ENCODE measurements at places on chromosomes 13 and 19. TPM values are rescaled to one million over a fixed set of nuclear protein-coding genes. Genes with fewer than 3 reads are reported as not detected.
A peak's percentile ranks its signal among the peaks of the same experiment; 100 is the strongest.

The MTIF3 gene
- total RNA-seq = 29.6 TPM

The REEP6 gene
- 6.6 TPM for total RNA-seq

The ZNF85 gene
- 15.3 TPM for total RNA-seq

The FGF9 gene
- 0.27 TPM for total RNA-seq

The GPC6 gene
- 81.8 TPM for total RNA-seq

The CBLC gene
- total RNA-seq = not detected

The STARD13 gene
- total RNA-seq = 28.7 TPM

The ZNF225 gene
- total RNA-seq = 4.7 TPM

The METTL21C gene
- total RNA-seq = not detected

The MKNK2 gene
- 146 TPM for total RNA-seq

DNA sequence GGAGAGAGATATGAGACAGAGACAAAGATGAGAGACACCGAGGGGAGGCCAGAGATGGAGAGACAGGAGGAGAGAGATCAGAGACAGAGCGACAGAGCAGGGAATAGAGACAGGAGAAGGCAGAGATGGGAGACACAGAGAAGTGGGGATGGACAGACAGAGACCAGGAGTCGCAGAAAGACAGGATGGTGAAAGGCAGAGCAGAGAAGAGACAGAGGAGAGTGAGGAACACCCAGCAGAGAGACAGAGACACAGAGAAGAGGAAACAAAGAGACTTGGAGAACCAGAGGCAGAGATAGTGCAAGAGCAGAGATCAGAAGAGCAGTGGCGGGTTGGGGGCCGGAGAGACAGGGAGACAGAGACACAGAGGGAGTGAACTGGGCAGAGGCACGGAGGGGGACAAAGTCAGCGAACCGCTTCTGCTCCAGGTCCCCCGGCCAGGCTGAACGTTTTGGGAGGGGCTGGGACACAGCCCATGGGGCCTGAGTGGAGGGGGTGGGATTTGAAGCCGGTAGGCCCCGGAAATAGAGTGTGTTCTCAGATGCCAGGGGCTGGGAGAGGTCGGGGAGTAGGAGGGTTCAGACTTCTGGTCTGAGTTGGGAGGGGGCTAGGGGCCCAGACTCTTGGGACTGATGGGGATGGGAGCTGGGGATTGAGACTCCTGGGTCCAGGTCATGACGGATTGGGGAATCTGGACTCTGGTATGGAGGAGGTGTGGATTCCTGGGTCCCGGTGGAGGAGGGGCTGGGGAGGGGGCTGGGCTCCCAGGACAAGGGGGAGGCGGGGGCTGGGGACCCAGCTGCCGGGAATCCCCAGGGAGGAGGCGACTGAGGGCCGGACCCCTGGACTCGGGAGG lies 654 bp downstream of the ZNF579 start:
- H3K4me1 ChIP-seq = peaks cover 4% of the 10 kb centered on the region
- H3K27me3 ChIP-seq = no peaks in the 10 kb centered on the region
- no peak for DNase-seq

DNA sequence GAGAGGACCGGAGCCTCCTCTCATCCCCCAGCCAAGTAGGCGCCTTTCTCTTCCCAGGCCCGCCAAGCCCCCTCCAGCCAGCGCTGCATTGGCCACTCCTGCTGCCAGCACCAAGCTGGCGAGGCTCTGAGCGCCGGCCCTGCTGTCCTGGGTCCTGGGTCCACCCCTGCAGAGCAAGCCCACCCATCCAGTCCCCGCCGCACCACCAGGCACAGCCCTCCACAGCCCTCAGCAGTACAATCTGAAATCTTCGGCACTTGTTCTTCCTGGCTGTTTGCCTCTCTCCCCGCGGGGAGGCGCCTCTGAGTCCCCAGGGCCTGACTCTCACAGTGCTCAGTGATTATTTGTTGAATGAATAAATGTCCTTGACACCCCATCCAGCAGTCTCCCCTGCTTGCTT lies 236.4 kb upstream of the SGCG start:
- H3K27me3 ChIP-seq = no peaks in the 10 kb centered on the region
- H3K4me3 ChIP-seq = no peak overlapping the region
- no peak for DNase-seq
- H3K4me1 ChIP-seq = no peaks in the 10 kb centered on the region
- H3K36me3 ChIP-seq = no peaks in the 10 kb centered on the region

- no peaks in the 10 kb centered on the region for H3K4me1 ChIP-seq
- no peak overlapping the region for H3K27ac ChIP-seq
- no peak overlapping the region for H3K4me3 ChIP-seq
- no peaks in the 10 kb centered on the region for H3K36me3 ChIP-seq
- DNase-seq = peak; percentile 24
- H3K27me3 ChIP-seq = no peaks in the 10 kb centered on the region
These were observed 702.0 kb downstream of the PCDH9 start for GRCh38 chr13:66528180-66528579.

DNA sequence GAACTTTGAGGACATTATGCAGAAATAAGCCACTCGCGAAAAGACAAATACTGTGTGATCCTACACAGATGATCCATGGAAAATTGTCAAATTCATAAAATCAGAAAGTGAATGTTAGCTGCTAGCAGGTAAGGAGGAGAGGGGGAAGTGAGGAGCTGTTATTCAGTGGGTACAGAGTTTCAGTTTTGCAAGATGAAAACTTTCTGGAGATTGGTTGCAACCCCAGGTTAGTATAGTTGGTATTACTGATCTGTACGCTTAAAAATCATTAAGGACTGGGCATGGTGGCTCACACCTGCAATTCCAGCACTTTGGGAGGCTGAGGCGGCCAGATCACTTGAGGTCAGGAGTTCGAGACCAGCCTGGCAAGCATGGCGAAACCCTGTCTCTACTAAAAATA lies 17.9 kb downstream of the ZNF101 start:
- no peak for DNase-seq
- H3K4me3 ChIP-seq = no peak overlapping the region
- H3K36me3 ChIP-seq = no peaks in the 10 kb centered on the region
- H3K4me1 ChIP-seq = no peaks in the 10 kb centered on the region
- H3K27ac ChIP-seq = no peak overlapping the region
- H3K27me3 ChIP-seq = no peaks in the 10 kb centered on the region

GRCh38 chr13:82305588-82305987 lies 1576.7 kb downstream of the SLITRK1 start:
- H3K4me1 ChIP-seq = no peaks in the 10 kb centered on the region
- no peak overlapping the region for H3K4me3 ChIP-seq
- no peak for DNase-seq
- no peaks in the 10 kb centered on the region for H3K27me3 ChIP-seq
- H3K27ac ChIP-seq = no peak overlapping the region
- no peaks in the 10 kb centered on the region for H3K36me3 ChIP-seq

- no peak for DNase-seq
- no peak overlapping the region for H3K4me3 ChIP-seq
- H3K4me1 ChIP-seq = no peaks in the 10 kb centered on the region
- H3K27ac ChIP-seq = no peak overlapping the region
These were observed 33.7 kb upstream of the TDRD3 start for GRCh38 chr13:60363288-60363687.

DNA sequence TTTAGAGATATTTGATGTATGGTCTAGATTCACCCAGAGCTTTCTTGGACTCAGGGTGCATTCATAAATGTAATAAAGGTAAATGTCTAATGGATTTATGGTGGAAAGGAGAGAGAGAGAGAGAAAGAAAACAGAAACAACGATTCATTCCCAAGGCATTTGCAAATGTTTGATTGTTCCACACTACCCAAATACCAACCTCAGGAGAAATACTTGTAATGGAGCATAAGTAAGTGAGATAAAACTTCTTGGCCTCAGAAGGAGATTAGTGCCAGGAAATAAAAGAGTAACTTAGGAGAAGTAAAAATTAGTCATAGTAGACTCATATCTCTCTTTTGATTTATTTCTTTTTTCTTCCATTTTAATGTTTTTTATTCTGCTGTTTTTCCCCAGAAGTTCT lies 40.6 kb upstream of the DGKH start:
- no peak overlapping the region for H3K27ac ChIP-seq
- H3K27me3 ChIP-seq = no peaks in the 10 kb centered on the region
- no peak overlapping the region for H3K4me3 ChIP-seq
- H3K36me3 ChIP-seq = no peaks in the 10 kb centered on the region
- DNase-seq = peak; percentile 93

GRCh38 chr13:36174923-36175322 lies 39.4 kb downstream of the SOHLH2 start:
- H3K4me3 ChIP-seq = no peak overlapping the region
- H3K27ac ChIP-seq = no peak overlapping the region
- H3K36me3 ChIP-seq = no peaks in the 10 kb centered on the region
- no peaks in the 10 kb centered on the region for H3K4me1 ChIP-seq

GRCh38 chr19:38073841-38074685 lies 150.0 kb downstream of the DPF1 start:
- no peaks in the 10 kb centered on the region for H3K27me3 ChIP-seq
- no peak overlapping the region for H3K27ac ChIP-seq
- no peaks in the 10 kb centered on the region for H3K36me3 ChIP-seq
- peaks cover 11% of the 10 kb centered on the region for H3K4me1 ChIP-seq
- no peak for DNase-seq

GRCh38 chr13:48167866-48168265 lies 65.1 kb upstream of the ITM2B start:
- H3K4me1 ChIP-seq = no peaks in the 10 kb centered on the region
- H3K27me3 ChIP-seq = no peaks in the 10 kb centered on the region
- no peak overlapping the region for H3K27ac ChIP-seq
- no peak overlapping the region for H3K4me3 ChIP-seq
- no peak for DNase-seq

DNA sequence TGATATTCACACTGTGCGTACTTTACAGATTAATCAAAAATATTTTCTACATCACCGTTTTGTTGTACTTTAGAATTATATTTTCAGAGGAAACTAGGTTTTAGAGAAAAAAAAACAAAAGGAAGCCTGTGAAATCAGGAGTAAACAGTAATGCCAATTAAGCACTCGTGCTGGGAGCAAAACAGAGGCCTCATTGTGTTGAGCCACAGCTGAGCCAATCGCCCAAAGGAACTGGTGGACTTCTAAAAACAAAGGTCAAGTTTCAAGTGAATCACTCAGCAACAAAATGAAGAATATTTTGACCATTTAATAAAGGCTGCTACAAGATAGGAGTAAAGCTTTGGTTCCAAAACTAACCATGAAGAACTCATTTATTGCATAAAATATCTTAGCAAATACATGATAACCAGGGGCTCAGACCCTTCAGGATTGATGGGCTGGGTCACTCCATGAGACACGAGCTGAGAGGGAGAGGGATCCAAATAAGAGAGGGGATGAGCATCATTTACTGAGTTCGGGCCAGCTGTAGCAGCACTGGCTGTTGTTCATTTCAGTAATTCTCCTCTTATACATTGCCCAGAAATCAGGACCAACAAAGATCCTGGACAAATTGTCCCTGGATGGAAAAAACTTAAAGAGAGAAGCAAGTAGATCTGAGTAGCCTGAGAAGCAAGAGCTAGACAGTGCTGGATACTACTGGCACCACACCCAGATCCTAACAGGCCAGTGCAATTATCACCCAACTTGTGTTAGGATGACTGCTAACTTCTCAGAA lies 8.3 kb upstream of the NALCN start:
- H3K36me3 ChIP-seq = no peaks in the 10 kb centered on the region
- H3K4me3 ChIP-seq = no peak overlapping the region
- H3K27me3 ChIP-seq = no peaks in the 10 kb centered on the region
- no peak overlapping the region for H3K27ac ChIP-seq
- no peak for DNase-seq

- DNase-seq = no peak
- no peak overlapping the region for H3K4me3 ChIP-seq
- no peaks in the 10 kb centered on the region for H3K36me3 ChIP-seq
These were observed 256.5 kb downstream of the TBC1D4 start for GRCh38 chr13:75225288-75226032.

DNA sequence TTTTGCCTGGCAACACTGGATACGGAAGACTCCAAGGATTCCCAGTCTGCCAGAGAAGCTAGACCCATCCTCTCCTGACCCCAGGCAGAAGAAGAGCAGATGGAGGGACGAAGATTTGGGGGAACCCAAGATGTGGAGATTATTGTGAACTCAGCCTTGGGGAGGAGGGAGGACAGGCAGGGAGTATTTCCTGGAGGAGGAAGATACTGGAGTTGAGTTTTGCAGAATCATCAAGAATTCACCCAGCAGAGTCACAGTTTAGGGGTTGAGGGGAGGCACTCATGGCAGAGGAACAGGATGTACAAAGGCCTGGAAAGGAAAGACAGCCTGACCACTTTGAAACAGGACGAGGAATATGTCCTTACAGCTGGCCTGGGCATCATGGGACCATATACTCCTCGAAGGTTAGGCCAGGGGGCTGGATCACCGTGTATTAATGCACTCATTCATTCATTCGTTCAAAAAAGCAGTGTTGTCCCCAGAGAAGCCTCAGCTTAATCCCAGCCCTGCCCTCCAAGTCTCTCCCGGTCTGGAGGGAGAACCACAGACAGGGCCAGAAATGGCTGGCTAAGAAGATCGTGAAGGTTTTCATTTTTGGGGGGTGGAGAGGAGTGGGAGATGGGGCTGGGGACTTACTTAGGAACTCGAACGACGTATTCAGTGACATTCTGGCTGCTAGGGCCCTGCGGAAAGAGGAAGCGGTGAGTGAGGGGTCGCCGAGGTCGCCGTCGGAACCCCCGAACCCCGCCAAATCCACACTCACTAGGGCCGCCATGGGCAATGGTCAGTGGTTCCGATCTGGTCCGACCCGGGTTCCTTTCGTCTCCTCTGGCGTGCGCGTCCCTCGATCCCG lies 517 bp downstream of the GTF2F1 start:
- H3K27ac ChIP-seq = peak overlapping the region; percentile 97
- peaks cover 14% of the 10 kb centered on the region for H3K36me3 ChIP-seq
- H3K4me3 ChIP-seq = peak overlapping the region; percentile 94
- H3K4me1 ChIP-seq = peaks cover 12% of the 10 kb centered on the region
- no peaks in the 10 kb centered on the region for H3K27me3 ChIP-seq

GRCh38 chr13:30172593-30173302 lies 134.6 kb downstream of the KATNAL1 start:
- H3K36me3 ChIP-seq = no peaks in the 10 kb centered on the region
- H3K4me3 ChIP-seq = no peak overlapping the region
- no peak overlapping the region for H3K27ac ChIP-seq
- H3K27me3 ChIP-seq = no peaks in the 10 kb centered on the region
- no peaks in the 10 kb centered on the region for H3K4me1 ChIP-seq

DNA sequence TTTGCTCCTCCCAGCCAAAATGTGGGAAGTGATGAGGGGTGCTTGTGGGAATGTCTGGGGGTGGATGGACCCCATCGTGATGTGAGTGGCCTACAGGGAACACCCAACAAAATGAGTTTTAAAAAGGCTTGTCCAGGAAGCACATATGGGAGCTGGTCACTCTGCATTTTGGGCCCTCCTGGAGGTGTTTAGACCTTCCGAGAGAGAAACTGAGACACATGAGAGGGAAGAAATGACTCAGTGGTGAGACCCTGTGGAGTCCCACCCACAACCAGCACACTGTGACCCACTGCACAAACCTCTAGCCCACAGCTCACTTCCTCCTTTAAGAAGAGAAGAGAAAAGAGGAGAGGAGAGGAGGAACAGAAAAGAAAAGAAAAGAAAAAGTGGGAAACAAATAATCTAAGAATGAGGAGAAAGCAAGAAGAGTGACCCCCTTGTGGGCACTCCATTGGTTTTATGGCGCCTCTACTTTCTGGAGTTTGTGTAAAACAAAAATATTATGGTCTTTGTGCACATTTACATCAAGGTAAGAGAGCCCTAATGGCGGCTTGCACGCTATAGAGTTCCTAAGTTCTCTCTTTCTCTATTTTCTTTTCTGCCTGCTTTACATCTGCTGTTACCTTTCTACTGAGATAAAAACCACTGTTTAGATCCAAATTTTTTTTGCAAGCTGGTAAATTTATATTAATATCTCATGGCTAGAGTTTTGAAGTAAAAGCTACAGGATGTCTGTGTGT lies 13.3 kb upstream of the LILRB1 start:
- no peaks in the 10 kb centered on the region for H3K4me1 ChIP-seq
- no peak overlapping the region for H3K4me3 ChIP-seq
- H3K36me3 ChIP-seq = no peaks in the 10 kb centered on the region
- H3K27me3 ChIP-seq = no peaks in the 10 kb centered on the region
- H3K27ac ChIP-seq = no peak overlapping the region
- no peak for DNase-seq
